Type B pancreatic cell (in vitro differentiated cells): ENCODE measurements at places on chromosomes 16 and 17. TPM values are rescaled to one million over a fixed set of nuclear protein-coding genes. Genes with fewer than 3 reads are reported as not detected.
A peak's percentile ranks its signal among the peaks of the same experiment; 100 is the strongest.

- no peak for DNase-seq
Measured at GRCh38 chr16:55325080-55325447, 1.1 kb downstream of the IRX6 start.

DNA sequence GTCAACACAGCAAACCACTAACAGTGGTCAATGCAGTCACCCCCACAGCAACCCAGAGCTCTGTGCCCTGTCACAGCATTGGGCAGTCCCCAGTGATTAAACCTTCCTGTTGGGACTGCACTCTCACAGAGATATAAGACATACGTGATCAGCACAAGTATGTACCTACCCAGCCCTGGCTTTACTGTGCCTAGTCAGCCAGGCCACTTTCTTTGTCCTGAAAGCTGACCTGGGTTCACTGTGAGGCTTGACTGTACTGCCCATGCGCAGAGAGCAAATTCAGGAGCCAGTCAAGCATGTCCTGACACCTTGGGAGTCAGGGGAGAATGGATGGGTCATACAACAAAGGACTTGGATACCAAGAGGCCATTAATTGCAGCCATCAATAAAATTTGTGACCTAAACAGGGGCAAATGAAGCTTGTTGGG, 10.9 kb upstream of the TMEM170A start:
- no peak for DNase-seq

DNA sequence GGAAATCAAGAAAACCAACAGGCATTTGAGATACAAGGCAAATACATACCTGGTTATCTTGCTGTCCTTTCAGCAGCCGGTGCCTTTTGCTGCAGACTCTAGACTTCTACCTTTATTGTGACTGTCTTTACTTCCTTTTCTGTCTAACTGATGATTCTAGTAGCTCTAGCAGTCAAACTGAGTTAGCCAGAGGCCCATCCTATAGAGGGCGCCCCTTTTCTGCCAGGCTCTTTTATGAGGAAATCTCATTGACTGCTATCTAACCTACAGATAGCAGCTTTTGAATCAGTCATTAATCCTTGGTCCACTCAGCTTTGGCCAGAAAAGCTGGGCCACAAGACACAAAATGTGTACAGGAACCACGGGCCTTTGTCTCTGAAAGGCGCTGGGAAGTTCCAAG, 87.5 kb upstream of the WSB1 start:
- DNase-seq, result no peak

Gene DYNLL2
- 41.6 and 42.5 TPM in 2 replicates for total RNA-seq

Gene GNGT2
- 0.34 TPM in 1 of 2 replicates, not detected in the other for total RNA-seq

DNA sequence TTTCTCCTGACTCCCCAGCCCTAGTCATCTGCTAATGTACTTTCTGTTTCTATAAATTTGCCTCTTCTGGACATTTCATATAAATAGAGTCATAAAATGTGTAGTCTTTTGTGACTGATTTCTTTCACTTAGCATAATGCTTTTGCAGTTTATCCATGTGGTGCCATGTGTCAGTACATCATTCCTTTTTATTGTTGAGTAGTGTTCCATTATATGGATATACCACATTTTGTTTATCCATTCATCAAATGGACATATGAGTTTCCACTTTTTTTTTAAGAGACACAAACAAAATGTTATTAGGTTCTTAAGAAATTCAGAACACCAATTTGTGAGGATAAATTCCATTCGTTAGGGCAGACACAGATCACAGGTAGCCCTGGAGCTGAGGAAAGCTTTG, 11.0 kb downstream of the DBF4B start:
- no peak for DNase-seq

GRCh38 chr17:290626-291025, 62.0 kb downstream of the RPH3AL start:
- DNase-seq, result no peak

- no peak for DNase-seq
Measured at GRCh38 chr17:17696882-17697633, 15.8 kb downstream of the RAI1 start.

DNA sequence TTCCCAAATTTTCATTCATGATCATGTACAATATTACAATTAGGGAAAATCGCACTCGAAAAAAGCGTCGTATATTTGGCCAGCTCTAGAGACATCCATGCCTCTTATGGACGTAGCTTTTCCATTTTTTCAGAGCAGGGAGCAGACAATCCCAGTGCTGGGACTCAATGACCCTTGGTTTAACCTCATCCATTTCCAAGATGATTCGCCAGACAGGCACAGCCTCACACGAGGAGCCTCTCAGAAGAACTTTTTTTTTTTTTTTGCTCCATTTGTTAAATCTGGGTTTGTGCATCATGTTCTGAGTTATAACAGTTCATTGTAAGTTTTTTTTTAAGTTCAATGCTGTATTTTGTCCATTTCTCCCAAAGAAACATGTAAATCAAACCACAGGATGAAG, 92.1 kb downstream of the ZDHHC7 start:
- DNase-seq, result no peak

Gene KRT25
- total RNA-seq, result not detected in 2 replicates

GRCh38 chr16:16797239-16797638, 418.3 kb downstream of the NPIPA7 start:
- no peak for DNase-seq

- DNase-seq, result no peak
Measured at GRCh38 chr16:65244787-65245186, 122.9 kb upstream of the CDH11 start.

DNA sequence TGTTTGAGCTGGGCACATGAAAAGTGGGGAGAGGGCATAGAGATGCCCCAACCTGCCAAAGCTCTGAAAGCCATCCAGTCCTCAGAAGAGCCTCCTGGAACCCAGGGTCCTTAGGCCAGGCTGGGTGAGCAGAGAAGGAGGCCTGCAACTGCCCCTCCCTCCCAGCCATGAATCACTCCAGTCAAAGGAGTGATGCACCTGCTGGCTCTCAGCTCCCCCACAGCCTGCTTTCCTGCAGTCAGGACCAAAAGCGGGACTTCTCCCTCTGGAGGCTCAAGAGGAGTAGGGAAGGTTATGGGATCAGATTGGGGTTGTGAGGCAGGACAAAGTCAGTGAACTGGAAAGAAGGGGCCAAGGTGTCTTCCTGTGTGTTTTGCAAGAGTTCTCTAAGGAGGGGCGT, 145.6 kb downstream of the TMEM132E start:
- DNase-seq, result peak; percentile 11

- no peak for DNase-seq
Measured at GRCh38 chr17:21108651-21109050, 18.1 kb upstream of the DHRS7B start.

Gene NTN3
- 1.2 and 4.5 TPM in 2 replicates for total RNA-seq

DNA sequence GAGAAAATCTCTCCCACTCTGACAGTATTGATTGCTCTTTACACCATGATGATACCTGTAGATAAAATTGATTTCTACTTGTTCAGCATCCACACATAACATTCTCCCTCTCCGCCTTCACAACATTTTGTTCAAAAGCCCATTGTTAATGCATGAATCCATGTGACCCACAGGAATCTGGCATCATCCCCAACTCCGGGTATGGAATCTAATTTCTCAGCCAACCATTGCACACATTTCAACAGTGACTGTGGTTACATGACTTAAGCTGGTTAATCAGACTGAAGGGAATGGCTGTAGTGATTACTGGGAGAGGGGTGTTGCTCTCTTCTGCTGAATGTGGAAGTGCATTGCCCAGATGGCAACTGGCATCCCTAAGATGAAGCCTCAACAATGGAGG, 161.4 kb upstream of the C16orf82 start:
- no peak for DNase-seq

DNA sequence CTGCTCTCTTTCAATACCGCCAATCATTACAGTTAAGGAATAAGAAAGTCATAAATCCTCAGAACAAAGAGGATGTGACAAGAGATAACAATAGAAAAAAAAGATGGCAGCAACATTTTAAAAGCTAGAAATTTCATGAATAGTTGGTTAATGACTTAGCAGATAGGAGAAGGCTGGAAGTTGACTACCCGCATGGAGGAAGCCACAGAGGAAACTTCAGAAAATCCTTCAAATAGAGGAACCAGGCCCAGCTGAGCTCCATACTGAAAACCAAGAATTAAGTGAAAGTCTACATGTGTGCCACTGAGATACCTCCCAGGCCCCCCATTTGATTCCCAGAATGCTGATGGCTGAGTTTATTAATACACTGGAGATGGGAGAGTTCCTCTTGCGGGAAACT, 109.3 kb downstream of the GSG1L start:
- no peak for DNase-seq

Gene KRTAP3-1
- total RNA-seq, result 1.7 TPM in 1 of 2 replicates, not detected in the other

Gene OR1F1
- total RNA-seq, result 0.34 TPM in 1 of 2 replicates, not detected in the other

Gene SEPTIN1
- total RNA-seq, result 1.4 and 2.3 TPM in 2 replicates

- no peak for DNase-seq
Measured at GRCh38 chr16:55495616-55496289, 13.1 kb upstream of the LPCAT2 start.

- DNase-seq, result no peak
Measured at GRCh38 chr17:77245162-77245926, 104.6 kb downstream of the SEC14L1 start.

Gene HS3ST2
- 0.12 and 0.51 TPM in 2 replicates for total RNA-seq

Gene UMOD
- total RNA-seq, result not detected in 2 replicates

Gene HBZ
- not detected in 2 replicates for total RNA-seq

Gene TBC1D3H
- not detected in 2 replicates for total RNA-seq

Gene FMNL1
- total RNA-seq, result 1.9 and 6.0 TPM in 2 replicates

- DNase-seq, result no peak
Measured at GRCh38 chr17:72947475-72947874, 145.0 kb downstream of the SLC39A11 start.

GRCh38 chr16:49695782-49696413, 160.0 kb downstream of the ZNF423 start:
- DNase-seq, result no peak

DNA sequence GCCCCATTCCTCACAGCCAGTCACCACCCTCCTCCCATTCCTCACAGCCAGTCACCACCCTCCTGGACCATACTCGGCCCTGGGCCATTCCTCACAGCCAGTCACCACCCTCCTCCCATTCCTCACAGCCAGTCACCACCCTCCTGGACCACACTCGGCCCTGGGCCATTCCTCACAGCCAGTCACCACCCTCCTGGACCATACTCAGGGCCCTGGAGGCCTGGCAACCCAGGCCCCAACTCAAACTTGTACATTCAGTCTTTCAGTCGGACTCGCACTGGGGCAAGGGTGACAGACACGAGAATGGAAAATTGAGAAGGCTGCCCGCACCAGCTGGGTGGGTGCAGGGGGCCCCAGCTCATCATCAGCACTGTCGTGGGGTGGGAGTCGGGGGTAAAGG, 30.4 kb upstream of the FOXK2 start:
- no peak for DNase-seq

- no peak for DNase-seq
Measured at GRCh38 chr16:72021043-72021442, 12.5 kb downstream of the DHODH start.

DNA sequence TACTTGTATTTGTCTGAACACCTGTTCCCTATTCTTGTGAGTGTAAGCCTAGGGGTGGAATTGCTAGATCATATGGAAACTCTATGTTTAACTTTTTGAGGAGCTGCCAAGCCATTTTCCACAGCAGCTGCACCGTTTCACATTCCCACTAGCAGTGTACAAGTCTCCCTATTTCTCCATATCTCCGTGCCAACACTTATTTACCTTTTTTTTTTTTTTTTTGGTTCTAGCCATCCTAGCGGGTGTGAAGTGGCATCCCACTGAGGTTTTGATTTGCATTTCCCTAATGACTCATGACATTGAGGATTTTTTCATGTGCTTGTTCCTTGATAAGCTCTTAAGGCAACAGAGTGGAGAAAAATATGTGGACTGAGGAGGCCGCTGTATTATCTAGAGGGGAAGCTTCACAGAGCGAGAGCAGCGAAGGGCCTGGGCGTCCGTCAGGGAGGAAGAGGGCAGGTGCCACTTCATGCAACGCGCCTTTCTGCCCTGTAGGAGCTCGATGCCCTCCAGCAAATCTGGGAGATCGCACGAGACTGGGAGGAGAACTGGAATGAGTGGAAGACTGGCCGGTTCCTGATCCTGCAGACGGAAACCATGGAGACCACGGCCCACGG, 50.0 kb downstream of the DNAH2 start:
- DNase-seq, result no peak

Gene HBA1
- not detected in 2 replicates for total RNA-seq

DNA sequence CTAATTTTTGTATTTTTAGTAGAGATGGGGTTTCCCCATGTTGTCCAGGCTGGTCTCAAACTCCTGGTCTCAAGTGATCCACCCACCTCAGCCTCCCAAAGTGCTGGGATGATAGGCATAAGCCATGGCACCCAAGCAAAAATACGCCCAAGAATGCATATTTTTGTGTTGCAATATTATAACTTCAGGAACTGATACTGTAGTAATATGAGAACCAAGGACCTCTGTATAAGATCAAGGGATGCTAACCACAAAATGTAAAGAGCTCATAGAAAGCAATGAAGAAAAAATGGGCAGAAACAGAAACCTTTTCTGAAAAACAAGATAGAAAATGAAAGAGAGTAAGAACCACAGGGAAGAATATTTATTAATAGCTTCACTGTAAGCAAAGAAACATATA, 183.6 kb upstream of the RPL38 start:
- DNase-seq, result no peak

- no peak for DNase-seq
Measured at GRCh38 chr17:80474961-80475909, 1.2 kb downstream of the NPTX1 start.

- no peak for DNase-seq
Measured at GRCh38 chr16:4535627-4536108, 2.9 kb downstream of the CDIP1 start.
